ENCODE measurements at places on chromosomes 3 and 15.

DNA sequence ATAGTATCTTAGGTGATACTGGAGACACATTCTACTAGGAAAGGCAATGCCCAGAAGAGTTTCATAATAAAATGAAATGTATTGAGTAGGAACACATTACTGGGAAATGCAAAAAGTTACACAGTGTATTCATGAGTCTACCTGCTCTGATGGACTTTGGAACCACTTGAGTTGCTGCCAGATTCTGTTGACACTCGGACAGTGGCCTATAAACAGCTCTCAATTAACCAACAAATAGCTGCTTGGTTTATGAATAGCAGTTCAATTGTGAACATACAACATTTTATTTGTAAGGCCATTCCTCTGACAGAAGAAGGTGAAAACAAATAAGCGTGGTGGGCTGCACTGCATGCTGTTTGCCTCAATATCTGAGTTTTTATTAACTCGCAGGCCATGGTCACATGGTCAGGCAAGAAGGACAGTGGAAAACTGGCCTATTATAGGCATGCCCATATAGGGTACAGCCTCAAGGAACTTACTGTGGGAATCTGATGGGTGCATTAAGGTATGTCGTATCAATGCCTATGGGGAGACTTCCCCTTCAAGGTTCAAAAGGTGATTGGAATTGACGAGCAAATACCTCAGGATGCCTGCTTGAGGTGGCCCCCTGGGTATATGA lies 66.2 kb downstream of the C3orf80 start:
- no peak for DNase-seq

DNA sequence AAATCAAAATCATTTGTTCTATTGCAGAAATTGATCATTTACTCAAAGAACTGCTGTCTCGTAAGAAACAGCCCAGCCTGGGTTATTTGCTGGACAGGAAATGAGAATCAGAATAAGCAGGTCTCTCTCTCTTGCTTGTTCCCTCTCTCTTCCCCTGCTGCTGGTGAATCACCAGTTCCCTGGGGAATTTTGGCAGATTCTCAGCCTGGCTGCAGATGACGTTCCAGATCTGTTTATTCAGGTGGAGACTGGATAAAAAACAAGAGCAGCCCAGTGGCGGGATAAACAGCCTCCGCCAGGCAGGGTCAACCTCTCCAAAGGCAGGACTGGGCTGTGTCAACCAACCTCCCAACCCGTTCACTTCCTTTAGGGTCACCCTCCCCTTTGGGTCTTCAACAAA lies 72.1 kb downstream of the LRIG1 start:
- no peak for DNase-seq

DNA sequence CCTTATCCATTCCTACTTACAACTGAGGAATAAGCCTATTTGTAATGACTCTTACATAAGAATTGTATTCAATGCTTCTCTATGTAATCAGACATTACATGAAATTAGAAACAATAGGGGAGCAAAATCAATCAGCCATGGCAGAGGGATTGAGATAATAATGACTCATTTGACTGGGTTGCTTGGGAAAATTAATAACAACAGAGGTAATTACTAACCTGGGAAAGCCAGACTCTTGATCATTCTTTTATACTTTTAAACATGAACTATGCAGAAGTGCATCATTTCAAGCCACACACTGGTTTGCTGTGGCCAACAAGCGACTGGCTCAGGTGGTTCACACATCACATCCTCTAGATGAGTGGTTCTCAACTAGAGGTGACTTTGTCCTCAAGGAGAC lies 126.3 kb upstream of the CRBN start:
- DNase-seq, result no peak

DNA sequence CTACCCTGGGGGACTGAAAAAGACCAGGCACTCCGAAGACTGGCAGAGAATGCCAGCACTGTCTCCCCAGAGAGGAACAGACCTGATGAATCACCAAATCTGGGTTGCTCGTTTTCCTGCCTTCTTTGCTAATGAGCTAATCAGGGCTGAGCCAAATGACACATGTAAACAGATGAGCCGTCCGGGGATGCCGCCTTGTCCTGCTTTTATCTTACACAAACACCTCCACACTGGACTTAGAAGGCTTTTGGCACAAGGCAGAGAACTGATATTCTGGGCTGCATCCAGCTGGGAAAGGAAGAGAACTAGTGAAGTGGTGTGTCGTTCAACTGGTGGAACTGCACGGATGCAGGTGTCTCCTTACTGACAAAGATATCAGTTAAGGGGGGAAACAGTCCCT lies 88.1 kb downstream of the MECOM start:
- DNase-seq, result no peak

DNA sequence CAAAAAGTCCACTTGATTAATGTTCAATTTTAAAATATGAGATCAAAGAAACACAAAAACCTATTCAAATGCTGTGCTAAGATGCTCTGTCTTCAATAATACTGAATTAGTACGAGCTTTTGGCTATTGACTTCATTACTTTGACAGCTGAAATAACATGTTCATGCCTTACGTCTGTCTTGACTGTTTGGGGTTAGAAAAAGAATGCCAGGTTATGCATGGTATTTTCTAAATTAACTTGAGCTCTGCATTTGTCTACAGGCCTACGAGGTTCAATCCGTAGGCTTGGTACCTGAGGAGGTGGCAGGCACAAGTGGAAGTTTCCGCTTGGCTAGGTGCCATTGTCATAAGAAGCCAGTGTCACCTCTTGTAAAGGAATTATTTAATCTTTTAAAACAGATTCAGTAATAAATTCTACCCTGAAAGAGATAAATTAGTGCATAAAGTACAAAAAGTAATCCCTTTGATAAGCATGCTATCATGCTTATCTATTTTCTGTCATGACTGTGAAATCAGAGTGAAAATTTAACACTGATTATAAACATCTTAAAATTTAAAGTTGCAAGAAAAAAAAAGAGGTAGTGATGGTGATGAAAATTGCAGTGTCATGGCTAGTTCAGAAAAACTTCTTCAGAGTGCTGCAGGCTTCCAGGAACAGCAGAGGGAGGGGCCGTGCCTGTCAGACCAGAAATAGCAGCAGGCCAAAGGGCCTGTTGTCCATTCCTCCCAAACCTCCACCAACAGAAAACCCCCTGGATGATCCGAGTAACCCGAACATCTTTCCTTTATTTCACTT lies 115.7 kb downstream of the ARRDC4 start:
- DNase-seq, result no peak

DNA sequence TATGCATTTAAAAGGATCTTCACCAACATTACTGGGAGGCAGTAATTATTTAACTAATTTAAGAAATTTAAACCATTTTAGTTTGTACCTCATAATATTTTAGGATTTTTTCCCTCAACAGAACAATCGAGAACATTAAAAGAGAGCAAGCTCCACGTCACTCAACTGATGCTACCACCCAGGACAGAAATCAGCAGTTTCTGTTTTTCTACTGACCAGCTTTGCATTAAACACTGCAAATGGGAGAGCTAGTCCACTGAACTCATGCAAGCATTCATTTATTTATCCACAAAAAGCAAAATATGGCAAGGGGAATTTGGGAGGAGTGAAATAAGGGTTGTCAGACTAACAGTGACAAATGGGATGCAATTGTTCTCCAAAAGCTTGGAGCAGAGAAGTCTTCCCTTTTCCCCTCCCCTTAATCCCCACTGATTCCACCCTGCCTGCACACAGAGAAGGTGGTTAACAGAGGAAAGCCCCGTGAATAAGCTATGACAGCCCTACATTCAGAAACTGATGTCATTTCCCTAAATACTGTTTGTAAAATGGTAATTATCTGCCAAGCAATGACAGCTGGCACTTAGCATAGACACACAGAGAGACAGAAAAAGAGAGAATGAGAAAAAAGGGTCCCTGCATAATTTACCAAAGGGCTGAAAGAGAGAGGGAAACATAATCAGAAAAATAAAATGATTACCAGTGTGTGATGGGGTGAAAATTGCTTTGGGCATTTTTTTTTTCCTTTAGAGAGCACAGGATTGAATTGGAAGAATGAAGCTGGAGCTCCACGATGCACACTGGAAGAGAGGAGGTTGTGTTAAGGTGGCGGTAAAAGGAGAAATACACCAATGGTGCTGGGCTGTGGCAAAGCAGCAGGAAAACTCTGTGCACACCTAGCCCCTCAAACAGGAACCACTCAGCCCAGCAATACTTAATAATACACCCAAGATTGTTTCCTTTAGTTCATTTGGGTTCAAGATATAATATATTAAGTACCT lies 777.4 kb downstream of the TUSC7 start:
- DNase-seq, result no peak

- no peak for DNase-seq
Observed at GRCh38 chr3:17747890-17748247, 5.4 kb upstream of the TBC1D5 start.

- no peak for DNase-seq
Observed at GRCh38 chr15:98375513-98376340, 272.6 kb upstream of the IGF1R start.

- DNase-seq, result no peak
Observed at GRCh38 chr3:23474580-23475357, 271.6 kb downstream of the UBE2E2 start.

GRCh38 chr3:4306860-4307259 lies 3.7 kb downstream of the SETMAR start:
- no peak for DNase-seq

DNA sequence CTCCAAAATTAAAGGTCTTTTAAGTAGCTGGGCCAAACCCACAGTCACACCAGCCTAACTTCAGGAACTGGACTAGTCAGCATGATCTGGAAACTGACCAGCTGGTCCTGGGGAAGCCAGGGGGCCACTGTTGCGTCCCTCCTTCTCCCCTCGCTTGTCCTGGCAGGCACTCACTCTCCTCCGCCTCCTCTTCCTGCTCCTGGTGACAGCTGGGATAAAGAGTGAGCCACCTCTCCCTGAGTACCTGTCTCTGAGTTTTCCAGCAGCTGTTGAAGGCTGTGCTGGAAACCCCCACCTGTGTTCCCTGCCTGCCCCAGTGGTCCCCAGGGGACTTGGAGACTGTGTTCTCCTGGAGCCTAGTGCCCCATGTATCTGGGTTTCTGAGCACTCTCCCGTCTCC lies 56.0 kb downstream of the FGD5 start:
- no peak for DNase-seq

- no peak for DNase-seq
Observed at GRCh38 chr3:195736866-195737490, 16.2 kb downstream of the MUC20 start.

- no peak for DNase-seq
Observed at GRCh38 chr3:86801921-86802320, 189.0 kb downstream of the VGLL3 start.

- DNase-seq, result no peak
Observed at GRCh38 chr3:187112934-187113793, 26.1 kb downstream of the RPL39L start.

DNA sequence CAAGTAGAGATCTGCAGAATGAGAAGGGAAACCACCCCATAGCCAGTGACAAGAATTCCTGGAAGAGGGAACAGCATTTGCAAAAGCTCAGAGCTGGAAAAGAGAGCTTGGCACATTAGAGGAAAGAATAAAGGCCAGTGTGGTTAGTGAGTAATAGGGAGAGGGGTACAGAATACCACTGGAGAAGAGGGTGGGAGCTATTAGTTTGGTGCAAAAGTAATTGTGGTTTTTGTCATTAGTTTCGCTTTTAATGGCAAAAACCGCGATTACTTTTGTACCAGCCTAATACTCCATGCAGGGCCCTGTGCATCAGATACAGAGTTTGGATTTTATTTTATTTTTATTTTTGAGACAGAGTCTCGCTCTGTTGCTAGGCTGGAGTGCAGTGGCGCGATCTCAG lies 9.8 kb downstream of the SLC24A1 start:
- no peak for DNase-seq

DNA sequence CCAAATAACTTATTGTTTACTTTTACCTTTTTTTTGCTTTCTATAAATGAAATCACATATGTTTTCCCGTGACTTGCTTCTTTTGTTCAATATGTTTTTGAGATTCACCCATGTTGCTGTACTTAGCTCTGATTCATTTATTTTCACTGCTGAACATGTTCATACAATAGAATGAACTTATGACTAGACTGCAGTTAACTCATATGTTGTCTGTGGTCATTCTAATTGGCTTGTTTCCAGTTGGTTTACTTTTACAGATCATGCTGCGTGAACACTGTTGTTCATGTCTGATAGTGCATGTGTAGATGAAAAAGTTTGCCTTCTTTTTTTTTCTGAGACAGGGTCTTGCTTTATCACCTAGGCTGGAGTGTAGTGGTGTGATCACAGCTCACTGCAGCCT lies 31.6 kb upstream of the SV2B start:
- no peak for DNase-seq

DNA sequence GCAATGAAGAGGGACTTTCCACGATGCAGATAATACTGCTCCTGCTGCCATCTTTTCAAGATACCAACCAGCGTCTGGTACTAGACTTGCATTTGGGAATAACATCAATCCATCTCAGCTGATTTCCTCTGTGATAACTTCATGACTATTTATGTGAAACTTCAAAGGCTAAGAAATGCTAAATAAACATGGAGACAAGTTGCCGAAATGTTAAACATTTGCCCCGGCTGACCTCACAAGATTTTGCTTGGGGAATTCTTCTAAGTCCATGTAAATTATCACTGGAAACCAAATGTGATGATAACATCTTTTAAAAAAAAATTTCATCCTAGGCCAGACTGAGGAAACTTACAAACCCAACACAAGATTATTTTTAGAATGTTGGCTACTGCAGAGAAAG lies 185.8 kb upstream of the PRICKLE2 start:
- no peak for DNase-seq

- DNase-seq, result peak; percentile 5
Observed at GRCh38 chr15:85583923-85584390, 203.6 kb downstream of the AKAP13 start.

GRCh38 chr3:15977090-15977489 lies 179.3 kb upstream of the ANKRD28 start:
- no peak for DNase-seq

- no peak for DNase-seq
Observed at GRCh38 chr3:194766845-194767244, 81.2 kb downstream of the FAM43A start.

DNA sequence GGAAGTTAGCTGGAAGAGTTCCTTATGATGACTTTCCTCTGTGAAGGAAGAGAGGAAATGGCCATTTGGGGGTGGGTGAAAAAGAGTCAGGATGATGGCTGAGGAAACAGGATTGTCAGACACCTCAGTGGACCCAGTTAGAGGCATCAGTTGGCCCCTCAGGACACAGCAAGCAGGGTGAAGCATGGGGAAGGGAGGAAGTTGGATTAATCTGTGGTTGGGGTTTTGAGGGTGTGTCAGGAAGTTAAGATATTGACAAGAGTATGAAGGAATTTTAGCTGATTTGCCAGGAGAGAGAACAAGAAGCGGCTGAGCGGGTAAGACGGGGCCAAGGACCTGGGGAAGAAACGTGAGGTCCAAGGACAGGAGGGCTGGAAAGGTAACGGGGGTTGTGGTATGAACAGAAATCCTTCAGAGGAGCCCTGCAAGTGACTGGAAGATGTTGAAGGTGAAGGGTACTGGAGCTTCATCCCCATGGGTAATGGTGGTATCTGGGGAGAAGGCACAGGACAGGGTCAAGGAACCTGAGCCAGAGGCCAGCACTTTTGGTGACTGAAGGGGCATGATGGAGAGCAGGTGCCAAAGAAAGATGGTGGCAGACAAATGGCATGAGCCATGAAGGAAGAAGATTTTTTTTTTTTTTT lies 2.7 kb downstream of the UQCC5 start:
- no peak for DNase-seq
